ENCODE measurements at places on chromosomes 3 and 15.

GRCh38 chr3:11558411-11558903 lies 85.3 kb downstream of the VGLL4 start:
- DNase-seq, result no peak

DNA sequence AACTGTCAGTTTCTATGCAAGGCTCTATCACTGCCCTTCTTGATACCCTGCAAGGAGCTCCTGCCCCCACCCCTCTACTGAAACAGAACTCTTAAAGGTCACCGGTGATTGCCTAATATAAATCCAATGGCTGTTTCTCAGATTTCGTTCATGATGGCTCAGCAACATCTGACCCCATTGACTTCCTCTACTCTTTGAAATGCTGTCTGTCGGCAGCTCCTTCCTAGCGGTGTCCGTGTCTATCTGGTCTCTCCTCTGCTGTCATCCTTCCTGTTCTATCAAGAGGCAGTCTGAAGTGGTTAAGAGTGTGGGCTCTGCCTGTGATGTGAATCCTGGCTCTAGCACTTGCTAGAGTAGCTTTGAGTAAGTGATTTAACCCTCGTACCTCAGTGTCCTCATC lies 5.5 kb downstream of the TMEM266 start:
- no peak for DNase-seq

- DNase-seq, result no peak
Observed at GRCh38 chr3:149428087-149428486, 46.4 kb upstream of the TM4SF4 start.

- DNase-seq, result no peak
Observed at GRCh38 chr3:112019716-112020115, 14.8 kb upstream of the TMPRSS7 start.

- DNase-seq, result no peak
Observed at GRCh38 chr15:99983886-99984286, 250.6 kb upstream of the LYSMD4 start.

DNA sequence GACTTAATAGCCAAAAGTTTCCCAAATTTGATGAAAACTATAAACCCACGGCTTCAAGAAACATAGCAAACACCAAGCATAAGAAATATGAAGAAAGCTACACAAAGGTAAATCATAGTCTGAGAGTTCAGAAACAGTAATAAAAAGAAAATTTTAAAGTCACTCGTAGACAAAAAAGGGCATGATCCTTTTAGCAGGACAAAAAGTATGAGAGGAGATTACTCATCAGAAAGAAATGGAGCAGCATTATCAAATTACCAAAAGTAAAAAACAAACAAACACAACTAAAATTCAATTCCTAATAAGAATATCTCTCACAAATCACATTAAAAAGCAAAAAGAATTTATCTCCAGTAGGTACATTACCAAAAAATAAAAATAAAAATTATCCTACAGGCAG lies 279.4 kb upstream of the UBE2E2 start:
- no peak for DNase-seq

- no peak for DNase-seq
Observed at GRCh38 chr3:51355891-51356578, 29.1 kb upstream of the MANF start.

DNA sequence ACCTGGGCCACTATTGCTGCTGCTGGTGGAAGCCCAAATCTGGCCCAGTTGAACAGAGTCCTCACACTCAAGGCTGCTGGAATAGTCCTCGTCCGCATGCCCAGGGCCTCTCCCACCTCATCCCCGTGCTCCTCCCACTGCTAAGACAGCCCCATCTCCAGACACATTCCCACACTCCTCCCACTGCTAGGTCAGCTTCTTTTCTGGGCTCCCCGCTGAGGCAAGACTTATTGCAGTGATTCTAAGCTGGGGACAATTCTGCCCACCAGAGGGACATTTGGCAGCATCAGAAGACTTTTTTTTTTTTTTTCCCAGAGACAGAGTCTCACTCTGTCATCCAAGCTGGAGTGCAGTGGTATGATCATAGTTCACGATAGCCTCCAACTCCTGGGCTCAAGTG lies 35.1 kb downstream of the POC1A start:
- DNase-seq, result no peak
